Stimulated activated CD4-positive, alpha-beta T cell treated with anti-CD3 and anti-CD28 coated beads, Interleukin-15, amount 100 ng/mL, for 1 hour (primary cell): ENCODE measurements at places on chromosomes 7 and 10.

DNA sequence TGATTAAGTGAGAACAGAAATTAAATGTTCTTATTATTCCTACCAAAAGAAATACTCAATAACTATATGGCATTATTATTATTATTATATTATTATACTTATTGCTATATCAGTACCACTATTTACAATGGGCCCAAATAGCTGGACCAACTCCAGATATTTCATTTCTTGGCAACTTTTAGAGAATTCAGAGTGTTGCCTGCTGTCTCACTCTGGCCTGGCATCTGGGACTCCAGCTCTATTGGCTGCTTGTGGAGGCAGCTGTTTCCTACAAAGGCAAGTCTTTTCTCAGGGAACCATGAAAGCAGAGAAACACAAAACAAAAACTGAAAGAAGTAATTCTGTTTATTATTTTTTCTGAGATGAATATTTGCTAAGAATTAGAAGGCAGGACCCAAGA, 105.1 kb upstream of the SORCS1 start:
- DNase-seq = no peak

GRCh38 chr7:84700563-84701370, 486.1 kb downstream of the SEMA3D start:
- DNase-seq = no peak

- no peak for DNase-seq
These were observed 16.1 kb upstream of the AKR1C1 start for GRCh38 chr10:4947039-4947634.

- DNase-seq = no peak
These were observed 463.5 kb upstream of the TEX47 start for GRCh38 chr7:89259085-89259484.

DNA sequence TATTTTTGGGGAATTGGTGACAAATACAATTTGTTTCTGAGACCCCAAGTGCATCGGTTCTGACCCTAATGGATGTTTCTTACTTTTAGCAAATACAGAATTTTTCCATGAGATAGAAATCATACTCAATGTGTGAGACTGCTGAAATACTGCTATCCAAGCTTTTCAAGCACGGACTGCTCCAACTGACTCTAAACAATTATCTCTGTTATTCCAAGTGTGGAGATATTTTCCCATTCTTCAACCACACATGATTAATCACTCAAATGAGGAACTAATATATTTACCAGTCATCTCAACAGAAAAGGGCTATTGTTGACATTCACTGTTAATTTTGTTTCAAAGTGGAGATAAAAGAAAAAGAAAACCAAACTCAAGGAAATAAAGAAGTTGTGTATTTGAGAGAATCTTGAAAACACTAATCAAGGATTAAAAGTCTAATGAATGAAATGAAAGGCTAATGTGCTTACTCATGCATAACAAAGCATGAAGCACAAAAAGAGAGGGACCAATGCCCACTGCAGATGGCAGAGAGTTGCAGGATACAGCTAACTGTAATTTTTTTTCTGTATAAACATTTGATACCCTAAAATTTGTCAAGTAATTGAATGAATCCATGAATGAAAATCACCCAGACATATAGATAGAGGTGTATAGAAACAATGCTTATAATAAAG, 423.6 kb downstream of the DGKB start:
- no peak for DNase-seq

GRCh38 chr7:485188-486081, 34.2 kb downstream of the PDGFA start:
- DNase-seq = no peak

- DNase-seq = no peak
These were observed 8.4 kb upstream of the IFIT1B start for GRCh38 chr10:89369156-89370105.

- DNase-seq = no peak
These were observed 5.1 kb upstream of the PLPP4 start for GRCh38 chr10:120451968-120452367.

GRCh38 chr7:159272739-159273138, 128.1 kb upstream of the VIPR2 start:
- no peak for DNase-seq

- no peak for DNase-seq
These were observed 181.9 kb downstream of the TMEM26 start for GRCh38 chr10:61271127-61271780.
